Heart left ventricle (tissue), 16 donors: ENCODE measurements at places on chromosomes 3 and 15. TPM values are rescaled to one million over a fixed set of nuclear protein-coding genes. Genes with fewer than 3 reads are reported as not detected.

Gene CSPG4
- polyA plus RNA-seq = 8.5 TPM

Gene ARPP21
- not detected for polyA plus RNA-seq

GRCh38 chr3:182812123-182812522 is 18.8 kb downstream of the ATP11B start:
- no peaks in the 10 kb centered on the region for H3K27me3 ChIP-seq
- no peaks in the 10 kb centered on the region for H3K36me3 ChIP-seq
- no peak for DNase-seq

- no peaks in the 10 kb centered on the region for H3K36me3 ChIP-seq
- H3K27ac ChIP-seq = no peak overlapping the region
- H3K4me1 ChIP-seq = no peaks in the 10 kb centered on the region
- no peak for DNase-seq
These were observed 44.6 kb downstream of the CA12 start for GRCh38 chr15:63337046-63337445.

DNA sequence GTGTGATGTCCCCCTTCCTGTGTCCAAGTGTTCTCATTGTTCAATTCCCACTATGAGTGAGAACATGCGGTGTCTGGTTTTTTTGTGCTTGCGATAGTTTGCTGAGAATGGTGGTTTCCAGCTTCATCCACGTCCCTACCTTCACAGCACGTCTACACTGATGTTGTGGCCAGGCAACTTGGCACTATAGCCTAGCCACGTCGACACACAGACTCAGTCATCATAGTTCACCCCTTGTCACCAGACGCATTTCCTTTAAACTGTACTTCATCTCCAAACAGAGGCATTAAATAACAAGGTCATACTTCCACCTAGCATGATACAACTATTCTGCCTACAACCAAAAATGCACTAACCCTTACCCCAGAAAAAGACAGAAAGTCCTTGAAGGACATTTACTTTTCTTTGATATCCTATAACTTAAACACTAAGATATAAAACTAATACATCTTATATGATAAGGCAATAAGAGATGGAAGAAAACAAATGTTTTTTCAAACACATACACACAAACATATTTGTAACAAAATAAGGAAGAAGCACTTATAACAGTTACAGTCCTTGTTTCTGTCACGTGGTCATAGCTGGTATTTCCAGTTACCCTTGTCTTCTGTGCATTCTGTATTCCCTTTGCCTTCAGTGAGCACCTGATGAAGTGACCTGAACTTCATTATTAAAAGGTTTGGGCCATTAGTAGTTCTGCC is 121.4 kb downstream of the KLF13 start:
- H3K4me3 ChIP-seq = no peak overlapping the region
- no peaks in the 10 kb centered on the region for H3K36me3 ChIP-seq
- no peak for DNase-seq
- peaks cover 3% of the 10 kb centered on the region for H3K4me1 ChIP-seq
- H3K27me3 ChIP-seq = no peaks in the 10 kb centered on the region
